ENCODE measurements at places on chromosomes 11 and 22. TPM values are rescaled to one million over a fixed set of nuclear protein-coding genes. Genes with fewer than 3 reads are reported as not detected.
A peak's percentile ranks its signal among the peaks of the same experiment; 100 is the strongest.

- no peak overlapping the region for H3K4me3 ChIP-seq
- no peak for DNase-seq
- no peaks in the 10 kb centered on the region for H3K36me3 ChIP-seq
- peaks cover 41% of the 10 kb centered on the region for H3K27me3 ChIP-seq
Measured at GRCh38 chr11:60957188-60957587, 5.2 kb upstream of the SLC15A3 start.

GRCh38 chr11:36803084-36803483 lies 205.0 kb upstream of the RAG2 start:
- no peaks in the 10 kb centered on the region for H3K27me3 ChIP-seq
- DNase-seq: no peak
- H3K4me3 ChIP-seq: no peak overlapping the region
- H3K4me1 ChIP-seq: no peaks in the 10 kb centered on the region

DNA sequence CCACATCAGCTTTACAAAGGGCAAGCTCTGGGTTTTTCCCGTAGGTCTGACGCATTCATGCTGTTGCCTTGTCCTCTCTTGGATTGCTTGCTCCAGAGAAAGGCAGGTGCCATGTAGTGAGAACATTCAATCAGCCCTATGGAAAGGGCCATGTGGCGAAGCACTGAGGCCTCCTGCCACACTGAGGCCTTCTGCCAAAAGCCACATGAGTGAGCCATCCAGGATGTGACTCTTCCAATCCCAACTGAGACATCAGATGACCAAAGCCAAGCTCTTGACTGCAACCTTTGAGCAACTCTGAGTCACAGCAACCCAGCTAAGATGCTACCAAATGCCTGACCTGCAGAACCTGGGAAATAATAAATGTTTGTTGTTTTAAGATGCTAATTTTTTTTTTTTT lies 9.0 kb upstream of the PANX3 start:
- H3K27me3 ChIP-seq: no peaks in the 10 kb centered on the region
- H3K4me3 ChIP-seq: no peak overlapping the region
- no peaks in the 10 kb centered on the region for H3K36me3 ChIP-seq

DNA sequence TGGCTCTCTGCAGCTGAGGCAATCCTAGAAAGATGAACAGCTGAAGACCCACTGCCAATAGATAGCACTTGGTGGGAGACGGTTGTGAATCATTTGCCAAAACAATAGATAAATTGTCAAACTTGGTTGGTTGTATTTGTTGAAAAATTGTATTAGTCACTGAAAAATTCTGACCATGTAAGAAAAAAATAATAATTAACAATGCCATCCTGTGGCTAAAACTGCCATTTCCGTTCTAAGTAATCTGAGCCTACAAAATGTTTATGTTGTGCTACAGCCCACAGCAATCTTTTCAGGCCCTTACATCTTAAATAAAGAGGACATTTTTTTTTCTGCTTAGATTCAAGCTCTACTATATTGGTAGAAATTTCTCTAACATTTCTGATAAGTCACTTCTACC lies 103.2 kb upstream of the ANO3 start:
- no peaks in the 10 kb centered on the region for H3K27me3 ChIP-seq
- DNase-seq: no peak
- no peak overlapping the region for H3K27ac ChIP-seq
- H3K4me1 ChIP-seq: no peaks in the 10 kb centered on the region
- H3K4me3 ChIP-seq: no peak overlapping the region

DNA sequence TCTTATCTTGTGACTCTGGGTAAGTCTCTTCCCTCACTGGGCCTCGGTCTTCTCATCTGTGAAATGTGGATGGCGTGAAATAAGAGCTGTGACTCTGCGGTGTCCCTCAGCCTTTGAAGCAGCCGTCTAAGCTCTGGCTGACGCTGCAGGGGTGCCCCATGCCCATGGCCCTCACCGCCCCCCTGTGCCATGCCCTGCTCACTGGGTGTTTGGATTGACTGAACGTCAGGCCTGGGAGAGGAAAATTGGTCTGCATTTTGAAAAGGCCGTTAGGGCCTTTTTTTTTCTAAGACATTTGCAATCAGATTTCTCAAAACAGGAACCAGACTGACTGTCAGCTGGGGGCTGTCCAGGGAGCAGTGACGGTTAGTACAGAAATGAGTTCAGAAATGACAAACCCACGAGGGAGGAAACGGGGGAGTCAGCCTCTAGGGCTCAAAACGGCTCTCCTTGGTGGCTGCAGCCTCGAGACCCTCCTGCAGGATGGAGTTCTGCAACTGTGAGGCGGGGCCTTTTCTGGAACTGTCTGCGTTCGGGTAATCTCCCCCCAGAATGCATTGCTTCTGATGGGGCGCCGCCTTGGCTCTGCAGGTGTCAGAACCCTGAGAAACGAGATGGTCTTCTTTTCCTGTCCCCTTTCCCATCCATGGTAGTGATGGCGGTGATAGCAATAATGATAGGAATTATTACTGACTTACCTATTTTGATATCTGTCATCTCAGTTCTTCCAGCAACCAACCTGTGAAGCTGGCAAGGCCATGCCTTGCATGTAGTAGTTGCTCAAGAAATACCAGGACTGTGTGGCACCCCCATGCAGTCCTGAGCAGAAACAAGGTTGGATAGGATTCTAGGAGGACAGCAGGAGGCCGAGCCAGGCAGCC lies 2.0 kb downstream of the GRK2 start:
- H3K4me3 ChIP-seq: peak overlapping the region; percentile 90
- no peak overlapping the region for H3K27ac ChIP-seq
- DNase-seq: no peak
- peaks cover 19% of the 10 kb centered on the region for H3K4me1 ChIP-seq

The TNNT3 gene
- not detected for total RNA-seq

The LARGE1 gene
- 20.6 TPM for total RNA-seq

The XKR3 gene
- not detected for total RNA-seq

The MOGAT2 gene
- total RNA-seq: not detected

Data from endodermal cell (in vitro differentiated cells).